ENCODE measurements at places on chromosomes 16 and 17. TPM values are rescaled to one million over a fixed set of nuclear protein-coding genes. Genes with fewer than 3 reads are reported as not detected.

GRCh38 chr17:68592682-68593641 is 8.2 kb downstream of the FAM20A start:
- no peak for DNase-seq

DNA sequence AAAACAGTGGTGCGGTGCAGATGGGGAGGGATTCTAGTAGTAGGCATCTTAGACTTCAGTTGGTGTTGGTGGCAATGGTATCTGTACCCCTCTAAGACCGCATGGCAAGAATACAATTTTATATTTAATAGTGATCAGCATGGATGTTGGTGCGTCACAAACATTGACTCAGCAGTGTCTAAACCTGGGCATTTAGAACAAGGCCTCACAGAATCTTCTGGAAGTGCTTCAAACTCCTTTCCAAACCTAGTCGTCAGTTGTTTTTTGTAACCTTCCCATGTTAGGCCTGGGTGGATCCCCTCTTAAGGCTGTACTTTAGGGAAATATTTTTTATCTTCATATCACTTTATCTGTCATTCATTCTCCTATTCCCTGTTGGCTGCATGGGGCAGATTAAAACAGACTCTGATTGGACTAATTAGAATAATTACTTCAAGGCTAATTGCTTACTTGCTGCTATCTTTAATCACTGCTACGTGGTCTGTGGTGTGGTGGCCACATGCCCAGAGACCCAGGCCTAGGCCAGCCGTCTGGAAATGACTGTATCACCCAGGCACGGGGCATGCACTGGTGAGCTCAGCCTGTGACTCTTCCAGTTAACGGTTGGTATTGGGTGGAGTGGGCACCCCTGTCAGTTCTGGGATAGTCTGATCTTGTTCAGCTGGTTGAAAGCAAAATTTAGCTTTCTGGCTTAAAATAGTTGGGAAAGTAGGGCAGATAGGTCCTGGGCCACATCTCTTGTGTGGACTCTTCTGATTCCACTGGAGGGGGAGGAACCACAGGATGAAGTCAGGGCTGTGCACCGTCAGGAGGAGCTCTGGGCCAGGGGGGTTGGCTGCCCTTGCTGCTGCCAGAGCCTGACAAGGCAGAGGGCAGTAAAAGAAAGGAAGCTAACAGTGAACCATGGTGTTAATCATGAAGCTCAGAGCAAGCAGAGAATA is 4.5 kb downstream of the ALKBH5 start:
- no peak for DNase-seq

- DNase-seq, result no peak
These were observed 97.6 kb upstream of the CBX4 start for GRCh38 chr17:79936641-79937381.

- DNase-seq, result peak; percentile 85
These were observed 40.0 kb downstream of the MRM1 start for GRCh38 chr17:36641331-36641876.

DNA sequence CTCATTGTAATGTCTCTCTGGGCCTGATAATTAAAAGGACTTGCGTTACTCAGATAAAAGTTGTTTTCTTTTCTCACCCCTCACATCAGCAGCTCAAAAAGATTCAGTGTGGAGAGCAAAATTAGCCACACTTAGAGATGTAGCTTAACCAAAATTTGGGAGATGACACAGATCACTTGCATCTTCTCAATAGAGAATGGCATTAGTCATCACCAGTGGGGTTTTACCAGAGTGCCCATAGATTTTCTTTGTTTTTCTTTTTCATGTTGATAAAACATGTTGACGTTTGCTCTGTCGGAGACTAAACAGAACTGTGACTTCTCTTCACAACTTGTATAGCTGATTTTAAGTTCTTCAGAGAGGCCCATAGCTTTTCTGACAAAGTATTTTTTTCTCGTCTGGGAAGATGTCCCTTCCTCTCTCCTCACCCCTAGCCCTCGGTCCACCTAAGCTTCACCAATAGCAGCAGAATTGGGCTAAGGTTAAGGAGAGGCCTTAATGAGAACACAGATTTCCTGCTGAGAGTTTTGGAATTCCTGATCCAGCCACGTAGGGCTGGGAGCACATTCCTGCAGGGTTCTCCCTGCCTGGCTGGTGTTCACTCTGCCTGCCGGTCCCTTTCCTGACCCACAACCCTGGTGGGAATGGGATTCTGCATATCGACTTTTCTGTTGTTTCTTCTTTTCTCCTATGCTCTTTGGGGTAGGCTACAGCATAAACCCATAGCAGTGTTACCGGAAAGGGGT is 92.6 kb downstream of the CACNG3 start:
- peak; percentile 61 for DNase-seq

DNA sequence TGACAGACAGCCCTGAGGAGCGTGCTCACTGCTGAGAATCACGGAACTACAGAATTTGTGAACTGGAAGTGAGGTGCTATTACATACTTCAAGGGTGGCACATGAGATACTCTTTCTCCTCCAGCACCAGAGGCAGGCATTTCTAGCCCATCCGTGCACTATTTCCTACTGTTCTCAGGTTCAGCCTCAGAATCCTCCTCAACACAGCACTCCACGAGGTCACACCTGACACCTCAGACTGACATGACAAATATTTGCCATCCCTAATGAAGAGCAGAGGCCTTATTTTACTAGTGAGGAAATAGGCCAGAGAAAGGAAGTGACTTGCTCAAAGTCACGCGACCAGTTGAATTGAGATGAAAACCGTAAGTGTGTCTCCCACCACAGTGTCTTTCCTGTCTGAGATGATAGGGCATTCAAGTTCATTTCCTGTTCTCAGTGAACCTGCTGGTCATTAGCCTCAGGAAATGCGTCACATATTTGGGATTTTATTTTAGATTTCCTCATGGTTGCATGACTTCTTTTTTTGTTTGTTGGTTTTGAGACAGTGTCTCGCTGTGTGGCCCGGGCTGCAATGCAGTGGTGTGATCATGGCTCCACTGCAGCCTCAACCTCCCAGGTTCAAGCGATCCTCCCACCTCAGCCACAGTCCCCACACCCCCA is 23.6 kb downstream of the SEZ6 start:
- no peak for DNase-seq

- DNase-seq, result peak; percentile 63
These were observed 1.4 kb downstream of the CHMP6 start for GRCh38 chr17:80992948-80993624.

- DNase-seq, result no peak
These were observed 67.5 kb upstream of the LGALS9 start for GRCh38 chr17:27563532-27563931.

GRCh38 chr17:28916302-28916934 is 13.5 kb upstream of the DHRS13 start:
- DNase-seq, result peak; percentile 57

DNA sequence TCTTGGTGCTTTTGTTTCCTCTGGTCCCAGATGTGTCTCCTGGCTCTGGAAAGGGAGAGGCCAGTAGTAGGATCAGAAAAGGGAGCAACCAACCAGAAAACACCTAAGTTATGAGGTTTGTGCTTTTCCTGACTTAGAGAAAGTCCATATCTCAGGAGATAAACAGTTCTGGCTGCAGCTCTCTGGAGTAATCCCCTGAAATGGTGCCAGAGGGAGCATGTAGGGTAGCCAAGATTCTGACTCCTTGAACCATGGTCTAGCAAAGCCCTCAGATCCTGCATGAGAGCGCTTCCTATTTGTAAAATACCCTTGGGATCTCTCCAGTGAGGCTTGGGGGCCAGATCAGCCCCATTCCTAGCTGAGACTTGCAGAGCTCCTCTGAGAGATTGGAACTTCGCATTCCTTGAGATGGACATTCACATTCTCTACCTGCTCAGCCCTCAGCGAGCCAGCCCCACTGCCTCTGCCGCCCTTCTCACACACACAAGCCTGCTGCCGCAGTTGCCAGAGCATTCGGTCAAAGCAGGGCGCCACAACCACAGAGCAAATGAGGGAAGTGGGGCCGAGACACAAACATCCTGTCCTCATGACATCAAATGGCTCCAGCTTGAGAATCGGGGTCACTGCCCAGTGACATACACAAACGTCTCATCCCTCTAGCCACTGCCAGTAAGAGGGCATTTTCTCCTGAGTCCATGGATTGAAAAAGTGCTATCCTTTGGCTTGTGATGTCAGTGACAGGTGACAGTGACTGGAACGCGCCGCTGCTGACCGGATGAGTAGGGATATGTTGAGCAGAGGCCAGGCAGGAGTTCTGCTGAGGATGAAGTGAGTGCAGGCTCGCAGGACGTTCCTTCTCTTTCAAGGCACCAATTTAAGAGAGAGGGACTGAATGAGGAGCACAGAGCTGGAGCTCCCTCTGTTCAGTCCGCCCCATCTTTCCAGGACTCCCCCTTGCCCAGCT is 5.0 kb downstream of the ABHD15 start:
- DNase-seq, result no peak

- no peak for DNase-seq
These were observed 1.4 kb downstream of the LGALS3BP start for GRCh38 chr17:78977997-78978973.

CD68 gene
- total RNA-seq, result 0.55 TPM

C17orf113 gene
- 1.0 TPM for total RNA-seq

MARVELD3 gene
- 3.8 TPM for total RNA-seq

GPR179 gene
- total RNA-seq, result 0.07 TPM

NT5C3B gene
- total RNA-seq, result 77.1 TPM

SBK1 gene
- 23.6 TPM for total RNA-seq
